NCI-H69 (cell line): ENCODE measurements at places on chromosomes 1 and 21.

DNA sequence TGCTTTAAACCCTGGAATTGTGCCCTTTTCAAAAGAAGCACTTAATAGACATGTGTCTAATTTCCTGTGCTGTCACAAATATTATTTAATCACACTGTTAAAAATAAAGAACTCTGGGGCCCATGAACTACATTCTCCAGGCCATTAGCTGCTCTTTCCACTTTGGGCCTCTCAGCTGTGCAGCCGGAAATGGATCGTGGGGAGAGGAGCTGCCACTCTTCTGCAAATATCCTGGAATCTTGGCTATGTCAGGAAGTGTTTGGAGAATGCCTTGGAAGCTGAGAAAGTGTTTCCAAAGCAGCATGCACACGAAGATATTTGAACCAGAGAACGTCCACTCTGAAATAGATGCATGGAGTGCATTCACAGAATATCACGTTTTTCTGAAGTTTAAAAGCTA, 27.5 kb upstream of the VPS26C start:
- no peak for DNase-seq

- no peak for DNase-seq
These were observed 29.2 kb upstream of the HHAT start for GRCh38 chr1:210299501-210299900.

- peak; percentile 76 for DNase-seq
These were observed 59.8 kb downstream of the IL12RB2 start for GRCh38 chr1:67367370-67368045.

- DNase-seq = no peak
These were observed 779.0 kb upstream of the ADGRL4 start for GRCh38 chr1:79785561-79785960.

DNA sequence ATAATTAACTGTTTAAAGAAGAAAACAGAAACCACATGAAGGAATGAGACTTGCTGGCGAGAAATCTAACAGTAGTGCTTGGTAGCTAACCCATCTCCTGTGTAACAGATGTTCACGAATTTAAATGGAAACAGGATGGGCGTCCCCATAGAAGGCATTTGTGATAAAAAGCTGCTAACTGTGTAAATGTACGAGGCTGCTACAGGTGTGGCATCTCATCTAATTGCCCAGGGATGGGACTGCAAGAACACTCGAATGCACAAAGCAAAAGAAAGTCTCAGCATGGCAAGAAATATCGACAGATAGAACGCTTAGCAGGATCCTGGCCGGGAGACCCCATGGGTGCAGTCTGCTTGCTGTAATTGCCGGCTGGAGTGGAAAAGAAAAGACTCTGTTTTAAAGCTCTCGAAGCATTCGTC, 112.7 kb downstream of the RUNX1 start:
- DNase-seq = peak; percentile 33

DNA sequence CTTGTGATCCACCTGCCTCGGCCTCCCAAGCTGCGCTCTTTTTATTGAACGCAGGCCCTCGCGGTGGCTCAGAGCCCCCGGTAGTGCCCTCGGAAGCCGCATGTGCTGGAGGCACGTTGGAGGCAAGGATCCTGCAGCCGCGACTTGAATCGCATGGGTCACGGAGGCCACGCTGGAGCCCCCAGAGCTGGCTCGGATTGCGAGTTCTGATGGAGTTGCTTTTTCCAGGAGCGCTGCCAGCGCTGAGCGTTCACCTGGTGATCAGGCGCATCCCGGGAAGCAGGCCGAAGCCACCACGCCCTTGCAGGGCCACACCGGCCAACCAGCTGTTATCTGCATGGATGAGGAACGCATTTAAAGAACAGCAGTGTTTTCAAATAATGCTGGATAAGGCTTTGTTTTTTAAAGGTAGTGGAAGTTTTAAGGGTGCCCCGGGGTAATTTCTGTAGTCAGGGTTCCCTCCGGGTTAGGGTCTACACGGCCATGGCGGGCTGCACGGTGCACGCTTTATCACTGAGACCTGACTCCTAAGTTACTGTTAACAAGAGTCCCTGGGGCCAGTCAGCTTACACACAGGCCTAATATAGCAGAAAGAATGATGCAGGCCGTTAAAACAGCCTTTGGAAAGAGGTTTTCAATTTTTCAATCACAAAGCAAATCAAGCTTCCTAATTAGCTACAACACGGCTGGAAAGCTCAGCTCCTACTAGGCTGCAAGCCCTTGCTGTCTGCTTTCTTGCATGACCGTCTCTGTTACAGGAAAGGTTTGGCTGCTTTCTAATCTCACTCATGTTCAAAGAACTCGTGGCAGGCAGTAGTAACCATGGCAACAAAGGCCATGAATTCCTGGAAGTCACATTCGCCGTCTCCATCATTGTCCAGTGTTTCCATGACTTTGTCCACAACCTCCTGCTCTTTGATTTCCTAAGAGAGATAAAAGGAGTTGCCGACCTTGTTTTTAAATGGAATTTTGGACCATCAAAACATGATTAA, 6.0 kb downstream of the S100B start:
- DNase-seq = no peak

DNA sequence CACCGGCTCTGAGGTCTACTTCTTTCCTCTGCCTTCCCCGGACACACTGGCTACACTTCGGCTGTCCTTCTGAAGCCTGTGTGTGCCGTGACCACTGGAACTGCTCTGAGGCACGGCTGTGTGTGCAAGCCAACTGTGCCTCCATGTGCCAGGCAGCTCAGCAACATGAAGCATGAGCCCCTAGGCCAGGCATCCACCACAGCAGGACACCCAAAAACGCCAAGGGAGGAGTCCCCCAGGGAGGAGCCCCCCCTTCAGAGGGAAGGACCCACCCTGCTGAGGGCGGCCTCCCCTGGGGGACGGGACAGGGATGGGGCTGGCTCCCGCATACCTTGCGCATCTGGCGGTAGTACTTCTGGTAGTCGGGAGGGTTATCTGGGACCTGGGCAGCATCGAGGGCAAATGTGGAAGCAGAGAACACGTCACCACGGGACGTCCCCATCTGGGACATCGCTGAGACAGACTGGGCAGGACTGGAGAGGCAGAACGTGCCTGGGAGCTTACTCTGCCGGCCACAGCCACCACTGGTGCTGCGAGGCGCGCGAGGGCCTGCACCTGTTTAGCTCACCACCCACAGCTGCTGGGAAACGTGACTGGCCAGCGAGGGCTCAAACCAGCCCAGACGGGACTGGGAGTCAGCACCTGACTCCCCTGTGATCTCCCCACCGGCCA, 20.5 kb downstream of the LSS start:
- DNase-seq = no peak

GRCh38 chr1:2981981-2982614, 39.2 kb upstream of the ACTRT2 start:
- no peak for DNase-seq

DNA sequence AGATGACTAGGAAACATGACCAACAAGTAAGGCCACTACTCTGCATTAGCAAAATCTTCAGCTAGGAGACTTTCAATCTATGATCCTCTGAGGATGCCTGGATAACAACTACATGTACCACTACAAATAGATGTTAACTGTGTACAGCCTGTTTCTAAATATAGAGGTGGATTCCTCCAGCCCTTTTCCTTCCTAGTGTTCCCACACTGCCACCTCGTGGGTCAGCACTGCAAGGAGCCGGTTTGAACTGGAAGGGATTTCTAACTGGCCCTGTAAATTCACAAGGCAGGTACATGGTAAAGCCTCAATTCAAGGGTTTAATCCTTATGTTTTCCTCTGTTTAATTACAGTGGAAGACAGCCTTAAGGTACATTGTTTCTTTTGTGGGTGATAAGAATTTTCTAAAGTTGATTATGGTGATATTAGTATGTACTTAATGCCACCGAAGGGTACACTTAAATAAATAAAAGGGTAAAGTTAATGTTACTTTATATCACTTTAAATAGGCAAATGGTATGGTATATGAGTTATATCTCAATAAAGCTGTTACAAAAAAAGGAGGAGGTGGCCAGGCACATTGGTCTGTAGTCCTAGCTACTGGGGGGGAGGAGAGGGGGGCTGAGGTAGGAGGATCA, 14.4 kb downstream of the SMYD3 start:
- peak; percentile 77 for DNase-seq

DNA sequence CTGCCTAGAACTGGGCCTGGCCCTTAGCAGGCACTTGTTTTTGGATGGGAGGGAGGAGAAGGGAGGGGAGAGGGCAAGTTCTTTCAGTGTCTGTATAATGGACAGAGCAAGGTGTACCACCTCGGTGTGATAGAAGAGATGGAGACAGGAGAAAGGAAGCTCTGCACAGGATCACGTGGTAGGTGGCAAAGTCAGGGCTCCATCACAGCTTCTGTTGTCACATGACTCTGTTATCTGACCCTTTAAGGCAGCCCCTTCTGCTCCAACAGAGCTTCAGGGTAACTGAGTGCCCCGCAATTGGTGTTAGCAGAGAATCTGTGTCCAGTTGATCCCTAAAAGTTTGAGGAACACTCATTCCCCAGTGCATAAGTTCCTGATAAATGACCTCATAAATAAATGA, 16.5 kb upstream of the ETS2 start:
- no peak for DNase-seq

- DNase-seq = no peak
These were observed 187.4 kb upstream of the ATP1B1 start for GRCh38 chr1:168918860-168919741.

GRCh38 chr1:97904534-97904933, 16.3 kb downstream of the DPYD start:
- DNase-seq = peak; percentile 29

- DNase-seq = no peak
These were observed 481.0 kb downstream of the OMA1 start for GRCh38 chr1:58065520-58065919.

DNA sequence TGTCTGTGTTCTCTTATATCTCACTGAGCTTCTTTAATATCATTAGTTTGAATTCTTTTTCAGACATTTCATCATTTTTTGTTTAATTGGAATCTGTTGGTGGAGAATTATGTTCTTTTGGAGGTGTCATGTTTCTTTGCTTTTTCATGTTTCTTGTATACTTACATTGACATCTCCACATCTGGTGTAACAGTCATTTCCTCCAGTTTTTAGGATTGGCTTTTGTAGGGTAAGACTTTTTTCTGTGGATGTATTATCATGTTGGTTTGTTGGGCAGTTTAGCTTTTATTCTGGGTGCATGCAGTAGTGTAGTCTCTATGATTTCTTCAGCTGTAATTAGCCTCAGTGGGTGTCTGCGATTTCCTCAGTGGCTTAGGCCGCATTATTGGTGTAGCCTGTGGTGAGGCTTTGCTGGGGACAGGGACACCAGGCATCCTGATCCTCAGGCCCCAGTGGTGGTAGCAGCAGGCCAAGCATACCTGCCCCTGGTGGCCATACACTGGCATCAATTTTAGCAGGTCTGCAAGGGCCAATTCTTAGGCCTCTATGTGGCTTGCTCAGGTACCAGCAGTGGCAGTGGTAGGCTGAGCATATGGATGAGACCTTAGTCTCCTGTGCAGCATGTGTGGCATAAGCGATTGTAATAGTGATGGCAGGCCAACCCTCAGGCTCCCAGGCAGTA, 77.6 kb upstream of the SAMD13 start:
- DNase-seq = no peak

DNA sequence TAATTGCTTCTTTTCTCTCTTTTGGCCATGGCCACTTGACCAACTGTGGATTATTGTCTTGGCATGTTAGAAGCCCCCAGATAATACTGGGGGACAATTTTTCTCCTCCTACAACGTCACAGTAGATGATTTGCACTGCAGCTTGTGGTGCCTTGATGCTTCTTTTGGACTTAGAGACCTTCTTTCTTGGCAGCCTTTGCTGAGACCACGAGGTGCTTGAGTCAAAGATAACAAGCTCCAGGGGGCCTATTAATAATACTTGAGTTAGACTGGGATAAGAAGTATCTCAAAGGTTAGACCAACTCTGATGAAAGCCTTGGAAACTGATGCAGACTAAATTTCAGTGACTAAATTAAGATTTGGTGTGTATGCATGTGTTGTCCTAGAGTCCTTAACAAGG, 3.2 kb downstream of the PPP1R12B start:
- no peak for DNase-seq

- DNase-seq = no peak
These were observed 35.5 kb upstream of the ATP6V1G3 start for GRCh38 chr1:198575798-198576641.

DNA sequence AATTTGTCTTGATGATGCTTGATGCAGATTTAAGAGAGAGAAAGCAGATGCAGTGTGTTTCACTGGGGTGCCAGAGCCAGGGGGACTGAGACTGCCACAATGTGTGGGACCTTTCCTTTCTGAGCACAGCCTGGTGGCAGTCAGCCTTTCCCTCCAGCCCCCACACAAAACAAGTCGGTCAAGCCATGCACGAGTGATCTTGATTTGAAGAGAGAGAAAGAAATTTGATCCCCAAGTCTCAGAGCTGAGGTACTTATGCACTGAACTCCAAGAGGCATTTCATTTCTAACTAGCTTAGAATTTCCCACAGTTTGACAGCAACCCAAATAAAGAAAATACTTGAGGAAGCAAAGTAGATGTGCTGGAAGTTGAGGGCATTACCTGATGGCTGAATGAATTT, 193.8 kb downstream of the ST6GALNAC3 start:
- DNase-seq = no peak

GRCh38 chr1:27660300-27660835, 11.6 kb downstream of the IFI6 start:
- no peak for DNase-seq

- DNase-seq = no peak
These were observed 22.8 kb upstream of the PDE9A start for GRCh38 chr21:42630626-42631025.

DNA sequence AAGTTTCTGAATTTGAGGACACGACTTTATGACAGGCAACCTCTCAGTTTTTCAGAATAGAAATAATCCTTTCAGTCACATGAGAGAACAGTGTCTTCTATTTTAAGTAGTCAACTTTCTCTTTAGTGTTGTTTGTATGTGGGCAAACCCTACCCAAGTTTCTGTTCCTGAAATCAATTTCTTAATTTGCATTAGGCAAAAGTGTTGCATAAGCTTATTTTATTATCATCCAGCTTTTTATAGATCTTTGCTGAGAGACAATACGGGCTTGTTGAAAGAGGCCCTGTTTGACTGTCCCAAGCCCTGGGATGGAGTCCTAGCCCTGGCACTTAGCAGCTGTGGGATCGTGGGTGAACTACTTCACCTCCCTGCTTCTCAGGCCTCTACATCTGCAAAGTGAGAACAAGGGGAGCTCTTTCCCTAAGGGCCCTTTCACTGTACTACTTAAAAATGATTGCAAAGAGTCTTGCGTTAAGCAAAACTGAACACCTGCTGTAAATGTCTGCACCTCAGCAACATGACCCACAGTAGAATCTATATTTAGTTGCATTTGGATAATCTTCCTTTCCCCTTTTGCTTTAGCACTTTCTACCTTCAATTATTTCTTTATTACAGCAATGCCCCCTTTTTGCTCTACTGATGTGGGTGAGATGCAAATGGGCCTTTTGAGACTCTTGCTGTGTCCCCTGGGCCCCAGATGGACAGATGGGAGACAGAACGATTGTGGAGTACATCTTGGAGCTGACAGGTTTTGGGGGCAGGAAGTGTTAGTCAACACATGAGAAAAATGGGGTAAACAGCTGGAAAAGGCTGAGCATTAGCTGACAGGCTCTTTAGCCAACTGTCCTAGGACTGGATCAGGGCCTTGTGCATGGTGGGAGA, 41.0 kb upstream of the SCAF4 start:
- no peak for DNase-seq

- DNase-seq = no peak
These were observed 174.6 kb downstream of the CHRM3 start for GRCh38 chr1:239560921-239561320.
